AG08396 (cell line): ENCODE measurements at places on chromosomes 16 and 17.

DNA sequence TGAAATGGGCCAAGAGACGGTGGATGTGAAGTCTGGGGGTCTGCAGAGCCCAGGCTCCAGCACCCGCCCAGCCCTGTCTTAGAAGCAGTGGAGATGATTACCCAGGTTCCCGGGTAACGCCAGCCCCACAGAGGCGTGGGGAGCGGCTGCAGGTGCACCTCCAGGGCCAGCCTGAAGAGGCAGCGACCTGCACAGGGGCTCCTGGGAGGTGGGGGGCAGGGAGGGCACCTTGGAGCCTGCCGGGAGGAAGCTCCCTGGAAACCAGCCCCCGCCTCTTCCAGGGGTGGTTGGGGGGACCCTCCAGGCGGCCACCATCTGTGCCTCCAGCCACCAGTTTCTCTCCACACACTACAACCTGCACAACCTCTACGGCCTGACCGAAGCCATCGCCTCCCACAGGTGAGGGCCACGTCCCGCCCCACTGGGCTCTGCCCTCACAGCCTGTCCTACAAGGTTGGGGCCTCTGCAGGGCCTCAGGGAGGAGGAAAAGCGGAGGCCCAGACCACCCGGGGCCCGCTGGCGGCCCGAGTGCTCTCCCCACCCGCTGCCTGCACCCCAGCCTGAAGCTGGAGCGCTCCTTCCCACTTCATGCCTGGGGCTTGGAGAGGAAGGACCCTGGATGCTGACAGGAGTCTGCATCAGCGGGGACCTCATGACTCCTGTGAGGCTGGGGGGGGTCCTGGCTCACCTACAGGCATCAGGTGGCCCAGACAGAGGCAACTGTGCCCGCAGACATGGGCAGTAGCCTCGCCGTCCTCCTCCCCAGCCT is 10.5 kb downstream of the GAA start:
- no peak for DNase-seq

- peak; percentile 77 for DNase-seq
These were observed 9.1 kb downstream of the TP53I13 start for GRCh38 chr17:29577385-29578211.

DNA sequence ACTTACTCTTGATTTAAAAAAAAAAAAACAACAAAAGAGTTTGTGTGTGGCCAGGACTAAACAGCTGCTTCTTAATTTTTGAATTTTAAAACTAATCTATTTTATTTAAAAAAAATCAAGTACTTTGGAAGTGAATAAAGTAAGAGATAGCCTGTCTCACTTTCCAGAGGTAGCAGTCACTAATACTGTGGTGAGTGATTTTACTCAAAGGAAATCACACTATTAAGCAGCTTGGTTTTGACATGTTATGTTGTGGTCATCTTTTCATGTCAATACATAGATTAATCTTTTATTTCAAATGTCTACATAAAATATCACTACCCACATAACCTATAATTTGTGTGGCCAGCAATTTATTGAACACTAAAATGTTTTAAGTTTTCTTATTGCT is 102.2 kb upstream of the HLF start:
- no peak for DNase-seq

DNA sequence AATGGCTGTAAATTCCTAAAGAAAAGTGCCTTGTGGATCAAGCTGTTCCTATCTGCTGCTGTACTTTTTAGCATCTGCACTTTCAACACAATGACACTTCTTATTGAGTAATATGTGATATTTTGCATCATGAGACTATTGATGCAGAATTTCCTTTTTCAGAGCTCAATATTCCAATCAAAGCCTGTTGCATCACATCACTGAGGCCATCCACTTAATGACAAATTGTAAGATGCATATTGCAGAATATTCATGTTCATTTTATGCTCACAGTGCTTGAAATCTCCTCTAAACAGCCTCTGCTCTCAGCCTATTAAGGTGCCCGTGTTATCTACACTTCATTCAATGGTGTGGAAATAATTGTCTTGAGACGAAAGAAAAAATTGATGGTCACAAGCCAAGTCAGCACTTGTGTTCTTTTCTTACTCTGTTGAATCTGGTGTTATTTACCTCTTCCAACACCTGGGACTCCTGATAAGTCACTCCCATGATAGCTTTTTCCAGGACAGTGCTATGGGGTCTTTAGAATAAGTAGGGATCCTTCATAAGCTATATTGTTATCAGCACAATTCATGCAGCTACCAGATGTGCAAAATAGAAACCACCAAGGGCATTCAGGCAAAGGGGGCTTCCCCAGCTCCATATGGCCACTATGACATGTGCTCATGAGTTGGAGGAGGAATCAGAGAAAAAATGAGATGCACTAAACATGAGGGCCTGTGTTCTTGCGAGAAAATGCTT is 9.3 kb upstream of the SKAP1 start:
- DNase-seq = no peak

GRCh38 chr17:81315885-81316391 is 20.8 kb upstream of the SLC38A10 start:
- no peak for DNase-seq

DNA sequence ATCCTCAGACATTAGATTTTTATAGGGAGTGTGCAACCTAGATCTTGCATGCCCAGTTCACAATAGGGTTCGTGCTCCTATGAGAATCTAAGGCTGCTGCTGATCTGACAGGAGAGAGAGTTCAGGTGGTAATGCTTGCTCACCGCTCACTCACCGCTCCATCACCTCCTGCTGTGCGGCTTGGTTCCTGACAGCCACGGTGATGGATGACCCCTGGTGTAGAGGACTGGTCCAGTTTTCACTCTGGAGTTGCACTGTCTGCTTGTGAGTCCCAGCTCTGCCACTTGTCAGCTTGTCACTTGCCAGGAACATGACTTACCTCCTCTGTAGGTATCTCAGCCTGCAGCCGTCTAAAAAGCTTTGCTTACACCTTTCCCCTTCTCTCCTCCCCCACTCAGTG is 214.6 kb downstream of the SNX29 start:
- DNase-seq = no peak

GRCh38 chr17:20998571-20999043 is 44.2 kb downstream of the USP22 start:
- no peak for DNase-seq

- no peak for DNase-seq
These were observed 52.4 kb upstream of the MRPS23 start for GRCh38 chr17:57902117-57902799.

DNA sequence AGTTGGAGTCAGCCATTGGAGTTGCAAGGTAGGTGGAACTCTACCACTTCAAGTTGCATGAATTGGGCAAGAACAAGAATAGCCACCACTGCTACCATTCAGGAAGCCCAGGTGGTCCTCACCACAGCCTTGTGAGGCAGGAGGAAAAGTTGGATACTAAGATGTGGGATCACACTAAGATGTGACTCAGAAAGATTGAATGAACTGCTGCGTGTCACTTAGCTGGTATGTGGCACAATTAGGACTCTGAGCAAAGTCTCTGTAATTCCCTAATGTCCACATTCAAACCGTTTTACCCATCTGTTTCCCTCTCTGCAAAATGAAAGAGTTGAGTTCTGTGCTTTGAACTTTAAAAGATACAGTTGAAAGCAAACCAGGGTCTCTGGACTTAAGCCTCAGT is 44.7 kb upstream of the HS3ST3A1 start:
- peak; percentile 26 for DNase-seq

DNA sequence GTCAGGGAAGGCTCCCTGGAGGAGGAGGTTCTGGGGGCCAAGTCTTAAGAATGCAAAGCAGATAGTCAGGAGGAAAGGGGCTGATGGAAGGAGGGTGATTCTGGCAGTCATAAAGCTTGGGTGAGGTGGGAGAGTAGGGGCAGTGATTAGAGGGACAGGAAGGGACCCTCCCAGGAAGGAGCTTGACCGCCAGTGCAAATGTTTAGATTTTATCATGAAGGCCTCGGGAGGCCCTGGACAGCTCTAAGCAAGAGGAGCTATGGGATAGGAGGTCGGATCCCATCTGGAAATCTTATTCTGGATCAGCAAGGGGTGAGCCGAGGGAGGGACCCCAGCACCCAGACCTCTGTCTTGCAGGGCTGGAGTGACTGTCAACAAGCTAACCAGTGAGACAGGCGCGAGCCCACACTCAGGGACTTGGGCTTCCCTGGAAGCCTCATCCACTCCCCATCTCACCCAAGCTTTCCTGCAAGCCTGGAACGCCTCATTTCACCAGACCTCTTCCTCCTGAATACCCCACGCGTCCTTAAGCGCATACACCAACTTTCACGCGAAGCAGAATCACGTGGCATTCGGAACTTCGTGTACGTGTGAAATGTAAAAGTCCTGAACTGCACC is 52.0 kb upstream of the CBX4 start:
- DNase-seq = no peak

GRCh38 chr16:82864332-82865040 is 237.7 kb downstream of the CDH13 start:
- DNase-seq = no peak

DNA sequence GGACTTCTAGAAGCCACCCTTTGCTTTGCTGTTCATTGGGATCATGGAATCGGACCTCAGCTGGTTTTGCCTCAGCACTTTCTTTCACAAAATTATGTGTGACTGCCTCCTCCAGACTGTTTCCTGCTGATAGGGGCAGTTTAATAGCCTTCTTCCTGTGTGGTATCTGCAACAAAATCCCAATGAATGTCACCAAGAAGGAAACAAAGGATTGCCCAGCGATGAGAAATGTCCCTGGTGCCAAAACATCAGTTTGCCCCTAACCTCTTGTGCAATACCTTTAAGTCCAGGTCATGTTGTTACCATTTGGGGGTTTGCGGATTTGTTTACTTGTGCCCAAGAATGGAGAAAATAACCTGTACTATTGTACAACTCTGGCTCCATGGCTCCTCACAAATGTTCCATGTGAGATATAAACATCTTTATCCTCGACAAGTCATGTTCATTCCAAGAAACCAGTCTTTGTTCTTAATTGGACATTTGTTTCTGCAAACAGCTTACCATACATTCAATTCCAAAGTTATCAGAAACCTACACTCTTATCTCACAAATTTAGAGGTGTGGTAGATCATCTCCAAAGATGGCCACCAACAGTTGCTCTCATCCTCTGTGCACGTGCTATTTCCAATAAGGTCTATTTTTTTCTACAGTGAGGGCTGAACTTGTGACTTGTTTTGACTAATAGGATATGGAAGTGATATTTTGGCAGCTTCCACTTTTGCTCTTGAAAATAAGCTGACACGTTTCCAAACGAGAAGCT is 14.8 kb downstream of the TAC4 start:
- no peak for DNase-seq

GRCh38 chr17:29591146-29591736 is 1.7 kb upstream of the ANKRD13B start:
- DNase-seq = peak; percentile 65

GRCh38 chr17:73255671-73256181 is 6.0 kb downstream of the CPSF4L start:
- peak; percentile 76 for DNase-seq

- no peak for DNase-seq
These were observed 125.0 kb upstream of the IRX5 start for GRCh38 chr16:54805648-54806047.

DNA sequence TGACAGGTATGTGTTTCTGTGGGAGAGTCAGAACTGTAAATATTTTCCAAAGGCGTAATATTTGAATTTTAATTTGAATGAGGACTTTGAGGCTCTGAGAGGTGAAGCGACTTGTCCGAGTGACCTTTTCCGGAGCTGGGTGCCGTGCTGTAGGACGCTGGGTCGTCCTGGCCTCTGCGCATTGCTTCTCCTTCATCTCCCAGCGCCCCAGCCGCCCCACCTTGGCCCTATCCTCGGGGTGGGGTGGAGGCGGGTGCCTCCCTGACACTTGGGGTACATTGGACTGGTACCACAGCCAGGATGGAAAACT is 147.8 kb downstream of the SPECC1 start:
- DNase-seq = no peak

DNA sequence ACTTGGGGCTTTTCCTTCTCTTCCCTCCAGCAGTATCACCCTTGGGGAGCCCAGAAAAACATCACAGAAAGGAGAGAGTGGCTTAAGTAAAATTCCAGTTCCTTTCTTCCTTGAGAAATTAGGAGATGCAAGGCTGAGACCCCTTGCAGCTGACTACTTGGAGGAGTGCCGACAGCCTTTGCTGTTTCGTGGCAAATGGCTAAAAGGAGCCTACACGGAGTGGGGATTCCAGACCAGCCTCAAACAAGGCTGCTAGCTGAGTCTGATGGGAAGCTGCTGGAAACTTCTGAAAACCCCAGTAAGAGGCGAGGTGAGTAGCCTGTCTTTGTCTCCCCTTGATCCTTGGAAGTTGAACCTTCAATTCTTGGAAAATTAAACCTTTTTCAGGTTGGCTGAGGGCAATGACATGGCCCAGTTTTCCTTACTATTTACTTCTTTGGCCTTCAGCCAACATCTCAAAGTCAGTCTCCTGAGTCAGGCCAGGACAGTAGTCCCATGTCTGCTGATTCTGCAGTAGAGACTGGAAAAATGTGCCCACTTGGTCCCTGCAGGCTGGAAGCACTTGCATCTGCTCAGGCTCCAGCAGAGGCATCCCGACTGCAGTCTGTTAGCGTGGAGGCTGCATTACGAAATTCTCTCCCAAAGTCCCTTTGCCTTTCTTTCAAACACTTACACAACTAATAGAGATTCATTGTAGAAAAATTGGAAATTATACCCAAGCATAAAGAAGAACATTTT is 23.4 kb downstream of the SMIM36 start:
- no peak for DNase-seq

DNA sequence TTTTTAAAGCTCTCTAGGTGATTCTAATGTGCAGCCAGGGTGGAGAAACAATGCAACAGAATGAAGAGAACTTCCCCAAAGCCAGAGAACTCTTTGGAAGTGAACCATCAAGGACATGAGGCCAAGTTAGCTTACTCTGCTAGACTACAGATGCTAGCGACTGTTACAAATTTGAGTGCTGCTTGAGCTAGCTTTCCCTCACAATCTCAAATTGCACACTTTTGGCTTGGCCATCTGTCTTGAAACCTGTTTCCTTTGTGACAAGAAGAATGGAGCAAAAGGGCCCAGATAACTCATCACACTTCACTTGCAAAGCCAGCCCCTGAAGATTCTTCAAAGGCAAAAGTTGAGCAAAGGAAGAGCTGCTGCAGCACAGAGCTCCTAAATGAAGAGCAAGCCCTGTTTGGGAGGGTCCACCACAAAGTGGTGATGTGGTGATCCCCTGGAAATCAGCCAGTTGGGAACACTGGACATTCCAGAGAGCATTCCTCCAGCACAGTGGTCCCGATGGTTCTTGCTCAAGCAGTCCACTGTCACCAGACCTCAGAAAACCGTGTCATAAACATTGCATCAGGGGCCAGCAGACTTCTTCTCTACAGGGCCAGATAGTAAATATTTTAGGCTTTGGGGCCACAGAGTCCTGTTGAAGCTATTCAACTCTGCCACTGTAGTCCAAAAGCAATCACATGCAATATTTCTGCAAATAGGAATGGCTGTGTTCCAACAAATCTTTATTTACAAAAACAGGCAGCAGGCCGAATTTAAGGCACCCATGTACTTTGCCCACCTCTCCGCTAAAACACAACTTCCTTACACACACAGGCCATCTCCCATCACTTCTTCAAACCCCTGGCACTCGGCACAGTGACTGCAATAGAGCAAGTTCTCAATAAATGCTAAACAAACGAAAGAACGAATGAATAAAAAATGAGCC is 21.2 kb downstream of the SLC39A11 start:
- DNase-seq = peak; percentile 61

DNA sequence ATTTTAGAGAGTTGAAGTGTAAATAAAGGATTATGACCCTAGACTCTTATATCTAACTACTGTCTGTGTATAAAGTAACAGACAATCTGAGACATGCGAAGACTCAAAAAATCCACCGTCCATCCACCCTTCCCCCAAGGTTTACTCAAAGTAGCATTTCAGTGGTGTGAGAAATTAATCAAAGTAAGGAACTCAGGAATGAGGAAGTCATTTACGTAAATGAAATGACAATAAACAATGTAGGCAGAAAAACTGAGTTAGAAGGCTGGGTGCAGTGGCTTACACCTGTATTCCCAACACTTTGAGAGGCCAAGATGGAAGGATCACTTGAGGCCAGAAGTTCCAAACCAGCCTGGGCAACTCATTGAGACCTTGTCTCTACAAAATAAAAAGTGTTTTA is 19.8 kb upstream of the NTN1 start:
- DNase-seq = peak; percentile 0
